A549 treated with AZD2906 at 1 μM for 4 hours (cell line): ENCODE measurements at places on chromosomes 16 and 17. TPM values are rescaled to one million over a fixed set of nuclear protein-coding genes. Genes with fewer than 3 reads are reported as not detected.

Gene KIF19
- total RNA-seq = 0.02 to 0.05 TPM (median 0.02 TPM) in 3 of 5 replicates, not detected in the others

Gene TEKT1
- total RNA-seq = 0.07 to 0.22 TPM (median 0.15 TPM) in 4 of 5 replicates, not detected in the other

Gene AXIN1
- total RNA-seq = 28.7 to 33.3 TPM (median 32.1 TPM) in 5 replicates

Gene CCL4
- total RNA-seq = 0.09 TPM in 1 of 5 replicates, not detected in the others

Gene TEX14
- 0.22 to 0.33 TPM (median 0.32 TPM) in 5 replicates for total RNA-seq

Gene CCL11
- not detected in 5 replicates for total RNA-seq

Gene CHCT1
- total RNA-seq = 0.08 to 0.15 TPM in 2 of 5 replicates, not detected in the others

Gene MMP2
- total RNA-seq = 8.1 to 11.7 TPM (median 10.7 TPM) in 5 replicates

Gene SGCA
- 1.0 to 2.8 TPM (median 1.6 TPM) in 5 replicates for total RNA-seq

Gene SLC52A1
- 0.38 to 0.99 TPM (median 0.79 TPM) in 5 replicates for total RNA-seq
